Stimulated activated CD4-positive, alpha-beta T cell treated with anti-CD3 and anti-CD28 coated beads, Interleukin-2, amount 100 ng/mL, for 4 hours (primary cell): ENCODE measurements at places on chromosomes 13 and 19.
A peak's percentile ranks its signal among the peaks of the same experiment; 100 is the strongest.

- DNase-seq = no peak
These were observed 41.8 kb upstream of the DCUN1D2 start for GRCh38 chr13:113532156-113532806.

DNA sequence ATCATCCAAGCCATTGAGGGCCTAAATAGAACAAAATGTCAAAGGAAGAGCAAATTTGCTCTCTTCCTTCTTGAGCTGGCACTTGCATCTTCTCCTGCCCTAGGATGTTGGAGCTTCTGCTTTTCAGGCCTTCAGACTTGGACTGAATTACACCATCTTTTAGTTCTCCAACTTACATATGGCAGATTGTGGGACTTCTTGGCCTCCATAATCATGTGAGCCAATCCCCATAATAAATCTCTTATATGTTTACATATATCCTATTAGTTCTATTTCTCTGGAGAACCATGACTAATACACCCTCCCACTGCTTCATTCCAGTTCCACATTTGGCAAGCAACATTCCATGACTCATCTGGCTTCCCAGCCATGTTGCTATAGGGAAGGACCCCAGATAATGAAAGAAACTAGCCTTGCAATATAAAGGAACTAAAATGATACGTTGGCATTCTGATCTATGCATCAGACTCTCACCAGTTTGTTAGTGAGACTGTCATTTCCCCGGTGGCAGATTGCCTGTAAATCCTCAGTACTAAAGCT lies 11.0 kb upstream of the ACOD1 start:
- no peak for DNase-seq

DNA sequence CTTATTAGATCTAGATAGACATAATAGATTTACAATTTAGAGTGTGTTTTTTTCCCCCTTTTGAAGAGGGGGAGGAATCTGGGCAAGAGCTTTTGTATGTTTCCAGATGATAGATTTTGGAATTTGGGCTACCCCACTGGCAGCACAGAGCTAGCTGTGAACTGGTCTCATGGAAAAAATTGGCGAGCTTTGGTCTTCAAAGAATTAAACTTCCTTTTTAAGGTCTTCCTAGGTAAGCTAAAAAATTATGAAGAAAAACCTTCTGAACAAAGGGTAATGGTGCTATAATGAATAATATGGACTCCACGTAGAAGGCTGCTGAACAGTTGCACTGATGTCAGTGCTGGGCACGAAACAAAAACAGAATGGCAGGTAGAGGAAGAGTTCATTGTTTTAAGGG lies 109.3 kb downstream of the ZIC5 start:
- no peak for DNase-seq

GRCh38 chr19:42281827-42282762 lies 13.0 kb downstream of the CIC start:
- DNase-seq = no peak

GRCh38 chr13:110379905-110380341 lies 72.8 kb downstream of the COL4A2 start:
- no peak for DNase-seq

- DNase-seq = no peak
These were observed 49.7 kb downstream of the ESD start for GRCh38 chr13:46747031-46747820.

DNA sequence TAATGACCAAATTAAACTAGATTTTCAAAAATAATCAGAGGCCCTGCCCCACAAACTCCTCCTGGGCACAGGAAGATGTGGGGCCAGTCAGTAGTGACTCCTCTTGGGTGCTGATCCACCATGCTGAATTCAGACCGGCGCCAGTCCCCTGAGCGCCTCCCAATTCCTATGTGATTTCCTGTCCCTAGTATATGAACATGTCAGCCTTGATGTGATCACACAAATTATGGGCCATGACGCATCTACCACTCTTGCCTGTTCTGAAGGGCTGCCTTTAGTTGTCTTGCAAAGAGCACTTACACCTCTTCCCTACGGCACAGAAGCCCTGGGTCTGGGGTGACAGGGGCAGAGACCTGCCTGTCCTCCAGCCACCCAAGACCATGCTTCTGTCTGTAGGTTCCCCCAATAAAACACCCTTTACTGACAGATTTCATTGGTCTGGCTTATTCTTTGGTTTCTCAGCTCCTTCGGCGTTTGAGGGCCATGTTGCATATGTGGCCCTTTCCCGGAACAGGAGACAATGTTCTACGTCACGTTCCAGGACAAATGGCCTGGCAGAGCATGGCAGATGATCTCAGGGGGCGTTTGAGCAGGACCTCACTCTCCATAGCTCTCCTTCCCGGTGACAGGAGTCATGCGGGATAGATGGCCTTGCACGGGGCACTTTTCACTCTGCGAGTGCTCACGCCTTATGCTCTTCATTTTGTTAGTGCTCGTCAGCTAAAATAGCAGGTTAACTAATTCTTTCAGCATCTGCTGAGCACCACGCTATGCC lies 5.6 kb upstream of the ATP11A start:
- no peak for DNase-seq

DNA sequence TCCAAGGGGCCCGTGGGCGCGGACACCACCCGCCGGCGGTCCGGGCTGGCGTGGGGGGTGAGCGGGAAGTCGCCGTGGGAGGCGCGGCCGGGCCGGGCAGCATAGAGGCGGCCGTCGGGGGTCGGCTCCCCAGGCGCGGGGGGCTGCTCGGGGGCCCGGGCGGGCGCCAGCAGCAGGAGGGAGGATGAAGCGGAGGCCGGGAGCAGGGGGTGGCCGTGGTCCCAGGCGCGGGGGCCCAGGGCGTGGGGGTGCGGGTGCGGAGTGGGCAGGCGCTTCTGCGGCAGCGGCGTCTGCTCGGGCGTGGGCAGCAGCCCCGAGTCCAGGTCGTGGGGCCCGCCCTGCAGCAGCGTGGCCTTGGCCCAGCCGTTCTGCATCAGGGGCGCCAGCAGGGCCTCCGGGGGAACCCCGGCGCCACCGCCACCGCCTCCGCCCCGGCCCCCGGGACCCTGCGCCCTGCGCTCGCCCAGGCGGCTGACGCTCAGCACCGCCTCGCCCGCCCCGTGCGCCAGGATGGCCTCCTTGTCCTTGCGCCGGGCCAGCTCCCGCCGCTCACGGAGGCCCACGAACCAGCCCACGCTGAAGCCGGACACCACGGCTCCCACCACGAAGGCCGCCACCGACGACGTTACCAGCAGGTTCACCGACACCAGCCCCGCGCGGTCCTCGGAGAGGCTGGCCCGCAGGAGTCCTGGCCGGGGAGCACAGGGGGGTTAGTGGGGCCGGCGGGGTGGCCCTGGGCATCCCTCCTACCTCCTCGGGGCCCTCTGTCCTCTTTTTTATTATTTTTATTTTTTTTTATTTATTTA lies 4.2 kb upstream of the LRG1 start:
- DNase-seq = no peak

- no peak for DNase-seq
These were observed 2.5 kb downstream of the DOHH start for GRCh38 chr19:3497757-3498520.

DNA sequence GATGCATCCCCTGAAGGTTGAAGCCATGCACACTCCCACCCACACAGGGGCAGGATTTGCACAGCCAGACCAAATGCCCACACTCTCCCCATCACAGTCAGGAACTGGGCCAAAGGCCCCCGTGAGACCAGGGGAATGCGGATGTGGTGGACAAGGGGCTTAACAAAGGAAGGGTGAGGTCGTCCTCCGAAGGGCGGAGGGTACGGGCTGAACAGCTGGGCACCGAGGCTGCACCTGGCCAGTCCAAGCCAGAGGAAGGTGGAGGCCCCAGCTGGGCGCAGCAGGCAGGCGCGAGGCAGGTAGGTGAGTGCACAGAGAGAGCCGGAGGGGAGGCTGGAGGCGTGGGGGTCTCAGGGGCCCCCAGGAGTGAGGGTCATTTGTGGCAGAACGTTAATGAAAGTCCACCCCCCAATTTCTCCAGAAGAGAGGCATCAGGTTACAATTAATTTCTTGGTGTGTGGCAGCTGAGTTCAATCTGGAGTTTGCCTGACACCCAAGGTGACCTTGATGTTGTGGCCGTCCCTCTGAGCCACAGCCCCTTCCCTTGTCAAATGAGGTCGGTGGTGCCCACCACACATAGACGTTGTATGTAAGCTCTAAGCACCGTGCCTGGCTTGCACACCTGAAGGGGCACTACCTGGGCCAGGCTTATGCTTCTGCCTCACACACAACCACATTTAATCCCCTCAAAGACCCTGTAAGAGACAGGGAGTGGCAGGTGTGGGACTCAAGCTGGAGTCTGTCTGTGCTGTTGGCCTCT lies 2.9 kb downstream of the KLK15 start:
- no peak for DNase-seq

GRCh38 chr13:112885782-112886268 lies 83.2 kb upstream of the MCF2L start:
- DNase-seq = no peak

DNA sequence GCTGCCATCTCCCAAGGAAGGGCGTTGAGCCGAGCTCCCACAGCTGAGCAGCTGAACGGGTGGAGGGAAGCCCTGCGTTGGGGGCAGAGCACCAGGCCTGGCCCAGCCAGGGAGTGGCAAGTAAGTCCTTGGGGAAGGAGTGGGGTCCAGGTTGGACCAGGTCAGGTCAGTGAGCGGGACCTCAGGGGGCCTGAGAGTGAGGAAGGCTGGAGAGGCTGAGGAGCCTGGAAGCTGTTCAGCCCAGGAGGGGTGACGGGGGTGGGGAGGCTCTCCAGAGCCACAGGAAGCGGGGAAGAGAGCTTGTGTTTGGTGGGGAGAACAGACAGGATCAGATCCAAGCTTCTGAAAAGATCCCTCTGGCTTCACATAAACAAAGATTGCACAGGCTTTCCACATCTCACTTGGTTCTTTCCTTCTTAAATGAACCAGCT lies 55.4 kb upstream of the ATP12A start:
- DNase-seq = no peak

DNA sequence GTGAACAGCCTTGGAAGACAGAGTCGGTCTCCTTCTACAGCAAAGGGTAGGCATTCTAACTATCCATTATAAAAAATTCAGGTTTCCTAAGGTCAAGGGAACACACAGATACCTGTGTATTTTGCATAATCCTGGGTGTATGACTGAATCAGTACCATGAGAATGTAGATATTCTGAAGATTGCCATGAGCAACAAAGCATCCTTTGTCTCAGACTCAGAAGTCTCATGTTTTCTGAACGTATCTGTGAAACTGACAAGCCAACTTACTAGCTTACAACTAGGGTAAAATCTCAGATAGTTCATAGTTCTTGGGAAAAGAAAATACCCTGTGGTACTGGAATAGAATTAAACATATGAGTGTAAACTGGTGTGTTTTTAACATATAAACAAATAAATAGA lies 6.5 kb downstream of the ZNF566 start:
- DNase-seq = no peak

DNA sequence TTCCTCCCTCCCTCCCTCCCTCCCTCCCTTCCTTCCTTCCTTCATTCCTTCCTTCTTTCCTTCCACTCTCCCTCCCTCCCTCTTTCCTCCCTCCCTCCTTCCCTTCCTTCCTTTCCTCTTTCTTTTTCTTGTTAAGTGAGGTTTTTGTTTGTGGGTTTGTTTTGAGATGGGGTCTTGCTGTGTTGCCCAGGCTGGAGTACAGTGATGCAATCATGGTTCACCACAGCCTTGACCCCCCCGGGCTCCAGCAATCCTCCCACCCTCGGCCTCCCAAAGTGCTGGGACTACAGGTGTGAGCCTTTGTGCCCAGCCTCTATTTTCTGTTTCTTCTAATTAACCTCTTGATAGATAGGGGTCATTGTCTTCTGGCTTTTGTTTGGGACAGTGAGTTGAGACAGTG lies 19.4 kb downstream of the ELAVL3 start:
- no peak for DNase-seq

- no peak for DNase-seq
These were observed 47.0 kb downstream of the CBY2 start for GRCh38 chr13:45748941-45749759.

DNA sequence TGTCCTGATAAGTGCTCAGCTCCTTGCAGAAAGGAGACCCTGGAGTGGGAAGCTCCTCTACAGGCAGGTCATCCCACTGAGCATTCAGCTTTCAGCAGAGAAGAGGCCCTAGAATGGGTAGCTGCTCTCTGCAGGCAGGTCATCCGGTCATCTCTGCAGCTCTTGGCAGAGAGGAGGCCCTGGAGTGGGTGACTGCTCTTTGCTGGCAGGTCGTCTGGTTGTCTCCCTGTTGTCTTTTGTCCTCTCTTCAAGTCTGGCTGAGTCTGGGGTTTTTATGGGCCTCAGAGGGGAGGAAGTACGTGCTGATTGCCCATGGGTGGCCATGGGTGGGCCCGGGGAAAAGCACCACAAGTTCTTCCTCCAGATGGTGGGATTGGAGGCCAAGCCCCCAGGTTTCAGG lies 250.3 kb upstream of the EDNRB start:
- DNase-seq = no peak

DNA sequence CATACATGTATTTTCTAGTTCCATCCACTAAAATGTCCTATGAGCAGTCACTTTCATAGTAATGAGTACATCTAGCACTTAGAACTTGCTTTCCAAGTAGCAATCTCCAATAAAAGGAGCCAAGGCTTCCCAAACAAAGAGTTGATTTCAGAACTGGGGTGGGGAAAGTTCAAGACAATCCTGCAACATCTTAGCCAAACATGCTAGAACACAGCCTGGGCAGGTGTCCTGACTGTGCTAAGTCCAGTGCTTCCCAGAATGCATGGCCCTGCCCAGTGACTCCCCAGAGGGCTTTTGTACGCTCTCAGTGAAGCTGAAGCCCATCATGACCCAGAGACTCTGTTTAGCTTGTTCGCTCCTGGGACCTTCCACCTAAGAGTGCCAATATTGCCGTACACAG lies 106.7 kb upstream of the UBAC2 start:
- DNase-seq = no peak

GRCh38 chr19:8630796-8631424 lies 477 bp downstream of the NFILZ start:
- no peak for DNase-seq

DNA sequence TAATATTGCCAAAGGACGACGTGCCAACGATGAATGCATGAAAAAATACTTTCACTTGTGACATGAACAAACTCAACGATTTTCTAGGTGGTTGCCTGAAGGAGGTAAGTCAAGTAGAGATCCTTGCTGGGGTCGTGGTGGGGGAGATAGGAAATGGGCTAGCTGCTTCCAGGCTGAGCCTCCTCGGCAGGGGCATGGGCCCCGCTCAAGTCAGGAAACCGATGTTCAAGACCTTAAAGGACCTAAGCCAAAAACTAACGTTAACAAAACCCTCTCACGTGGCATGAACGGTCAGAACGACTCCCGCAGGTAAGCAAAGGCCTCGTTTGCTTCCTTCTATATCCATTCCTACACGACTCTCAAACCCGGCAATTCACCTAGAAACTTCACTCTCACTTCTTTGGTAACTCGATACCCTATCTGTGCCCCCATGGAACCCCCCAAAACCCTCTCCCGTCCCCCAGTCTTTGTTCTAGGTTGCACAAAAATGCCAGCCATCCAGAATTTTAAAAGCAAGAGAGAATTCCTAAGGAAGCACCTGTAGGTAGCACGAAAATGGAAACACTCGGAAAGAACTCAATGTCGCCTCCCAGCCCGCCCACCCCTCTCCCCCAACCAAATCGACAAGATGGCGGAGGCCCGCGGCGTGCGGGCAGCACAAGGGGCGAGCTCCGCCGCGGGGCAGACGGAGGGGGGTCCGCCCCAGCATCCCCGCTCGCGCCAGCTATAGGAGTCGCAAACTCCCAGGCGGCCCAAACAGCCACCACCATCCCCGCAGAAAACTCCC lies 13.6 kb downstream of the ACP4 start:
- DNase-seq = peak; percentile 21

GRCh38 chr13:112908342-112908741 lies 60.7 kb upstream of the MCF2L start:
- DNase-seq = no peak
